ENCODE measurements at places on chromosomes 7 and 10.
A peak's percentile ranks its signal among the peaks of the same experiment; 100 is the strongest.

DNA sequence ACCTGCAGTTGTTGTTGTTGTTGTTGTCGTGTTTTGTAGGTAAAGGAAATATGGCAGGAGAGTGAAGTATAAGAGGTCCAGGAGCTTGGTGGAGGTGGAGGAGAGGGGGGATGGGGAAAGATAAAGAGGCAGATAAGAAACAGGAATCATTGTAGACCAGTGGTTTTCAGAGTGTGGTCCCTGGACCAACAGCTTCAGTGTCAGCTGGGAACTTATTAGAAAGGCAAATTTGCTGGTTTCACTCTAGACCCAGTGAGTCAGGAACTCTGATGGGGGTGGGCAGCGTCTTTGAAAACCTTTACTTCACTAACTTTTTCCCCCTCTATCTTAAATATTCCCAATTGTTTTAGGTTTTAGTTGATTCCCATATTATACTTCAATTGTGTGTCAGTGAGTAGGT is 241.5 kb downstream of the AUTS2 start:
- no peak for DNase-seq

- no peak for DNase-seq
Measured at GRCh38 chr7:151586531-151587260, 67.0 kb upstream of the RHEB start.

DNA sequence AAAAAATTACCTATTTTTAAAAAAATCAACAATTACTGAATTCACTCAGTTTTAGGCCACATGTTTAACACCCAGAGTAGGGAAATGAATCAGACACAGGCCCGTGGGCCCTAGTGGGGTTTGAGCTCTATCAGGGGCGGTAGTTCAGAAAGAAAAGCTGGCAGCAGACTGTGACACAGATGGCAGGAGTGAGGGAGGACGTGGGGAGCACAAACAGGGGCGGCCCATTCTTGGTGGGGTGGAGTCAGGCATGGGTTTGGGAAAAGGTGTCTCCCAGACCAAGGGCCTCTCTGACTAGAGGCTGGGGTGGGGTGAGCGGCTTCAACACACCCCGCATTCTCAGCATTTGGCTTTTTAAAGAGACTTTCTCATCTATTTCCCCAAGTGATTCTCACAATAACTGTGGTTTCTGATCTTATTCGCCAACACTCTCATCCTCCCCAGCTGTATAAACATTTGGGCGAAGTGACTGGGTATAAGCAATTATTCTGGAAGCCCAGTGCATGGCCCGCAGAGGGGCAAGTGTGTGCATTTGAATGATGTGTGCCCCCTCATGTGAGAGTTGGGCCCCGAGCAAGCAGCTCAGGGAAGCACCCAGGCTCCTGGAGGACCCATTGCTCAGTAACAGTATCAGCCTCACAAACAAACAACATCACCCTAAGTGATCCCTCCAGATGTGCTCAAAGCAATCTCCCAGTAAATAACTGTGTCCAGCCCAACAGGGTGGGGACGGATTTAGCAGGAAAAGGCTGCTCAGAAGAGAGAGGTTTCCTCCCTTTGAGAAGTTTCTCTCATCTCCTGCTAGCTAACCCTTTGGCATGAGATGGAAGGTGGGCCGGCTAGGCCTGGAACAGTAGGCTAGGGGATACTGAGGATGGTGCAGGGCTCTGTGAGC is 437.6 kb upstream of the ZMIZ1 start:
- DNase-seq: no peak

- peak; percentile 33 for DNase-seq
Measured at GRCh38 chr10:23157691-23158369, 34.3 kb upstream of the PTF1A start.

GRCh38 chr10:117647306-117647705 is 104.8 kb downstream of the EMX2 start:
- DNase-seq: no peak

DNA sequence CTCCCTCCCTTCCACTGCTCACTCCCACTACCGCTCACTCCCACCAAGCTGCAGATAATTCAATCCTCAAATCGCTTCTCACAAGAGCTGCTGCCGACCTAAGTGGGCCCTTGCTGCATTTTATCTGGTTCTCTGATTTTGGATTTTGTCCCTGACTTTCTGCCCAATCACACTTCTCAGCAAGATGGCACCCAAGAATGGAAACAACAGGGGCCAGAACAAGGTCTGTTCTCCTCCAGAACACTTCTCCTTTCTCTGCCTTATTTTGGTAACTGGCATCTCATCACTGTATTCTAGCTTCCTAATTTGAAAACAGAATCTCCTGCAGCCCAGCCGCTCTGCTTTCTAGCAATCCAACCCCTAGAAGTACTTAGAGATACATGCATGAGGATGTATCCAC is 172.8 kb downstream of the GRID1 start:
- DNase-seq: no peak

GRCh38 chr10:35447693-35448407 is 111.5 kb downstream of the CCNY start:
- peak; percentile 61 for DNase-seq

DNA sequence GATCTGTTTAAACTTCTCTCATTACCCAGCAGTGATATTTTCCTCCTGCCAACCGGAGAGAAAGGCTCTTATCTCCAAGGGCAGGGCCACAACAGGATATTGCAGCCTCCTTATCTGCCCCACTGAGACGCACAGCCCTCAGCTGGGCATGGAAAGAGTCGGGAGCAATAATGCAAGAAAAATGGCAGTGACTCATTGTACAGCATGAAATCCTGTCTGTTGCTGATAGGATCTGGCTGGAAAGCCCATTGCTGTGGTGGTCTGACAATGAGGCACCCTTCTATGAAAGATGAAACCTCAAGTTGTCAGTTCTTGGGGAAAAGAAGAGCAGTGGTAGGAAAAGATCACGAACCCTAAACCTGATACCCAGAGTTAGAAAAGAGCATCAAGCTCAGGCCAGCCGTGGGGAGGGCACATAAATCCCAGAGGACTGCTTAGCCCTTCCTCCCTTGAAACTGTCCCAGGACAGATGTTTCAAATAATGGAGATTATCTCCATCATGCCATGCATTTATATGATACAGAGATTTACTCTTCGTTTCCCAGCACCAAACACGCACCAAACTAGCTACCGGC is 47.0 kb upstream of the FIGNL1 start:
- no peak for DNase-seq

DNA sequence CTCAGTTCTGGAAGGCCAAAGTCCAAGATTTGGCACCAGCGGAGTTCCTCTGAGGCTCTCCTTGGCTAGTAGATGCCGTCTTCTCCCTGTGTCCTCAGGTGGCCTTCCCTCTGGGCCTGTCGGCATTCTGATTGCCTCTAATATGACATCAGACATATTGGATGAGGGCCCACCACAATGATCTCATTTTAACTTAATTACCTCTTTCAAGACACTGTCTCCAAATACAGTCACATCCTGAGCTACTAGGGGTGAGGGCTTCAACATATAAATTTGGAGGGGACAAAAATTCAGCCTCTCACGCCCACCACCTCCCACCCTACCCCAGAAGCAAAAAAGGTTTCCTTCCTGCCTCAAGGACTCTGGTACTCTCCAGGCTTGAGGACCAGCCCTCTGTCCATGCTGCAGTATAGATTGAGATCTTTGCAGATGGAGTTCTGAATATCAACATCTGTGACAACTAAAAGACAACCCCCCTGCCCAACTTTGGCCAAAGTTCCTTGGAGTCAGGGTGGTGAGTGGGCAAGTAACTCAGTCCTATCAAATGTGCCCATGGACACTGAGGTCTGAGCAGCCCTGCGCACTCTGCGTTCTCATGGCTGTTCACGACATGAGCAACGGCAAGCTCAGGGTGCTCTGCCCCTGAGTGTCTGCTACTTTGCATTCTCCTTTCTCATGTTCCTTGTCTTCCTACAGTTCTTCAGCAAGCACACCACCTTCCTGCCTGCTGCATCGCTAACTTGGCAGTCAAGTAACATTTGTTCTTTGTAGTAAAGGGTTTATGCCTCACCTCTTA is 11.5 kb downstream of the TMEM176B start:
- DNase-seq: no peak

DNA sequence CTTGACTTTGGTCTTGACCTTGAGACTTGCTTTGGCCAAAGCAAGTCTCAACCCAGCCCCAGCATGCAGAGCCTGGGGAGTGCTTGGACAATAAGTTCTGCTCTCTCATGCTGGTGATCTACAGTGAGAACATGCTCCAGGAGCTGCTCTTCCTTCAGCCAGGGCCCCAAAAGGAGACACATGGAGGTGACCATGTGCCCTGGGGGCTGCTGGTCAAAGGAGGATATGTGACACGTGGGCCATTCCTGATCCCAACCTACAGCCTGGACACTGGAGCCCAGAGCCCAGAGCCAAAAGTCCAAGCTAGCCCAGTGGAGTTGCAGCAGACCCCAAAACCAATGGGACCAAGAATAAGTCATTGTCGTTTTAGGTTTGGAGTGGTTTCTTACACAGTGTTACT is 78.2 kb upstream of the CHST15 start:
- no peak for DNase-seq

Data from H9 (cell line).